ENCODE measurements at places on chromosomes 1 and 21.
A peak's percentile ranks its signal among the peaks of the same experiment; 100 is the strongest.

DNA sequence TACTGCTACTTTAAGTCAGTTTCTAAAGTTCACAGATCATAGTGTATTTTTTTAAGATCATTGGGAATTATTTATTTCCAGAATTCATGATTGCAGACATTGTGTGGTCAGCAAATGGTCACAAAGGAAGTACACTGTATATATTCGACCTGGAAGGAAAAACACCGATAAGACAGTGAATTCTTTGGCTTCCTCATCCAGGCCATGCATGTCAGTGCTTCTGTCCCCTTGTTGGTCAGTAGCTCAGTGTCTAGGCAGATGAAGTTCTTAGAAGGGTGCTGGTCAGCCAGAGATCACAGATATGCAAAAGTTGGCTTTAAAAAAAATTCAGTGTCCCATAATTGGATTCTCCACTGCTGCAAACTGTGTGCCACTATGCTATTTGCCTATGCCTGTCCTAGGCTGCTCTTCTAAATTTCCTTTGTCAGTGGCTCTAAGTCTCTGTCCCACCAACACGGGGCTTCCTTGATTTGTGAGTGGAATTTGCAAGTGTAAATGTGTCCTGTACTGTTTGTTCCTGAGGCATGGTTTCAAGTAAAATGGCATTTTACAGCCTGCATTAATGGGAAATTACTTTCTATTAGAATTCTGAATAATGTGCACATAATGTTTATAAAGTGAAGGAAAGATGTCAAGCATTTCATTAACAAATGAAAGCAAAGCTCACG, 12.0 kb upstream of the VAMP4 start:
- no peak for DNase-seq

DNA sequence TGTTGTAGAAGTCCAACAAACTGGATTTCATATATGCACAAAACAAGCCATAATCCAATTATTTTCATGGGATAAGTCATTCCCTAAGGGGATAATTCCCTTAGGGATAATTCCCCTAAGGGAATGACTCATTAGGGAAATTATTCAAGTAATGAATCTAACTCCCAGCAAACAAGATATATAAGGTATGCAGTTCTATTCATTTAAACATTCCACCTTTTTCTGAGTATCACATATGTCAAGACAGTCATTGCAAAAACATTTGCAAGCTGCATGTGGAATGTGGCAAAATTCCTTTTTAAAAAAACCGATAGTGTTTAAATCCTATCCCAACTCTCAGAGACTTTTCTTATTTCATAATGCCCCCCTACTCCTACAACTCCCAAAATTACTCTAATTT, 131.2 kb downstream of the AKT3 start:
- no peak for DNase-seq

DNA sequence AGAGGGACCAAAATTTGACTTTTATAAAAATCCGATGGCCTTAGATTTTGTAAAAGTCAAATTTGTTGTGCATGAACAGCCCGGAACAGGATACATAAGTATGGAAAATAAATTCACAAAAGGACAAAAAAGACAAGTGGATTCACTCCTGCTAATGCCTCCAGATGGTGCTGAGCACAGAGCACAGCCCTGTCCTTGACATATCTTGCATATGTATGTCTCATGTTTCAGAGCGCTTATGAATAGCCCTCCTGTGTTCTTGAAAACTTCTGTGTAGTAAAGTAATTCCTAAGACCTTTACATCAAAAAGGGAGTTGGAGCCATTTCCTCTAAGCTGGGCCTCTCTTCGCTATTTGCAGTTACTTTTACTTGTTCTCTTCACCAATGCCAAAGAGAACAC, 110.7 kb upstream of the RAB3GAP2 start:
- no peak for DNase-seq

DNA sequence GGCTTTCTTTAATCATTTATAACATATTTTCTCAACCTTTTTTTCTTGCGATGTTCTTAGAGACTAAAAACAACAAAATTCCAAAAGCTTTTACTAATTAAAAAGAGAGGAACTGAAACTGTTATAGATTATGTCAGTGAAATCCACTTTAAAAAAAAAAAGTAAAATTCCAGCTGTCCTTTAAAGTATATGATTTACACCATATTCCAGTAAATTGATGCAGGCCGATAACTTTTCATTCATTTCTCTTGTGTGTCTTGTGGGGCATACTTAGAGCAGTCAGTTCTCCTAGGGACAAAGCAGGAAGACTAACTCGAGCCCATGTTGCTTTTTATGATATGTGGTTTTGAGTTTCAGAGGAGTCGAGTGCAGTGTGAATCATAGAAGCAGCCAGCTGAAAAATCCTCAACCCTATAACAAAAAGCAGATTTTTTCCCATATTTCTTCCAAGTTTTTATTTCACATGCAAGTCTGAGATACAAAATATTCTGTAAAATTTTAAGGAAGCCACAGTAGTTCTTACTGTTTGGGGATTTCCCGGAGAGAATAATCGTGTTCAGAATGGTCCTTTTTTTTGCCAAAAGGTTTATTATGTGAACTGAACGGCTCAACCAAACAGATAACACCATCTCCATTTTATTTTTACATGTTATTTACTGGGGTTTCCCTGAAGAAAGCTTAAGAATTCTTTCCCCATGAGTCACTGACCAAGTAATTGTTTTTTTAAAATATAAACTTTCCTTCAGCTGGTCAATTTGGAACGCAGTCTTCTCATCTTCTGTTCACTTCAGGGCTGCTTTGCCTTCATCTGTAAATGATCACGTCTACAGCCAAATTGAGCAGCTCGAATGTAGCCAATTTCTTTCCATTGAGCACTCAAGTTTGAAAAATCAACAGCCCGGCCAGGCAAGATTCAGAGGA, 77.0 kb upstream of the C1orf105 start:
- no peak for DNase-seq

DNA sequence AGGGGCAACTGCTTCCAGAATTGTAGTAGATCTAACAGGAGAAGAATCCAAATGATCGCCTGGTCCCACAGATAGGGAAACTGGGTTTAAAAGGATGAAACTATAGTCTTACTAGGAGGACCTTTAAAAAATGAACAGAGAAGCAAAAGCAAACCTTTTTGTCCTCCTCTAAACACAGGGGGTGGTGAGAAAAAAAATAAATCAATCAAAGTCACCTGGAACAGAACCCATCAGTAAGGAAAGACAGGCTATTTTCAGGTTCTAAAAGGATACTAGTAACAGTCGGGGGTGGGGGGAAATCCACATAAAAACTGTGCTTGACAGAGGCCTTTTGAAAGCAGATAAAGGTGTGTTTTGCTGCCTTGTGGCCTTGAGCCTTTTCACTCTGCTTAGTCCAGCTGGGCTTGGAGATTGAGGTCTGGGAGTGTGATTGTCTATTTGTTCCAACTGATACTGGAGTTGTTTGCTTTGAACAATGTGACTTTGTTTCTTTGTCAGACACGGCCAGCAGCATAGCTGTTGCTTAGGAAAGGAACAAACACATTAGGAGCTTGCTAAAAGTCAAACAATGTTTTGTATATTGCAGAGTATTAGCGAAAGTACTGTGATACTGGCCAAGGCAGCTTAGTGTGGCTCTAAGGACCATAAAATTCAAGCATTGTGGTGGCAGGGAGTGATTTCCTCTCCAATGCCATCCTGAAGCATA, 141.1 kb upstream of the IRF2BP2 start:
- no peak for DNase-seq

- no peak for DNase-seq
These were observed 93.5 kb upstream of the CAMK1G start for GRCh38 chr1:209490013-209490412.

GRCh38 chr1:200436436-200436835, 26.6 kb upstream of the ZNF281 start:
- no peak for DNase-seq

GRCh38 chr1:188735567-188735966, 1742.1 kb downstream of the BRINP3 start:
- no peak for DNase-seq

GRCh38 chr1:20368866-20369470, 78.3 kb downstream of the VWA5B1 start:
- DNase-seq, result no peak

DNA sequence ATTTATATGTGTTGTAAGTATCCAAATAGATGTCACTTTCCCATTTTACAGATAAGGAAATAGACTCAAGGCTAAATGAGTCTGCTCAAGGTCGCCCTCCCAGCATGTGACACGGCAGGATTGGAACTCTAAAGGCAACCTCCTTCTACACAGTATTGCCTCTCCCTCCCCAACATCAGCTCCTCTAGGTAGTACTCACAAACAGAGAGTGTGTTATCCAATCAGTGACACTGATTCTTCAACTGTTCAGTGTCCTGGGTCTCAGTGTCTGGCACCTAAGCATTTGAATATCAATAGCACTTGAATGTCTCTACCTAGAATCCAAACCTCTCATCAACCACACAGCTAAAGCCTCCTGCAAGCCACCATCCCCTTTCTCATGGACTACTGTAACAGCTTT, 87.1 kb downstream of the DAB1 start:
- DNase-seq, result no peak

DNA sequence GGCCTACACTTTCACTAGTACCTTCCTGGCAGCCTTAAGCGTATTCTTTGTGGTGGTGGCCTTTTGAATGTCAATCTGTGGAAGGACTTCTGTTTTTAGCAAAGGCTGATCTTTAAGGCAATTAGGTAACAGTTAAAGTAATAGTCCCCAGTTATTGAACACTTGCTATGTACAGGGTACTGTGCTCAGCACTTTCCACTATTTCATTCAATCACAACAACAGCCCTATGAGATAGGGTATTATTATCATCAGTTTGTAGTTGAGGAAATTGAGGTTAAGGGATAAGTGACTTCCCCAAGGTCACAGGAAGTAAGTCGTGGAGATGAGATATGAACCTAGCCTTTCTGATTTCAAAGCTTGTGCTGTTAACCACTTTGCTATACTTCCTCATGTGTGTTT, 185.7 kb downstream of the ST6GALNAC3 start:
- no peak for DNase-seq

- DNase-seq, result no peak
These were observed 634.4 kb downstream of the MATN1 start for GRCh38 chr1:30089024-30089430.

- DNase-seq, result no peak
These were observed 586.2 kb upstream of the ADGRL4 start for GRCh38 chr1:79592707-79593106.

GRCh38 chr1:26582836-26583460, 53.4 kb downstream of the RPS6KA1 start:
- peak; percentile 33 for DNase-seq

- no peak for DNase-seq
These were observed 58.3 kb upstream of the ACOT11 start for GRCh38 chr1:54489627-54490250.

DNA sequence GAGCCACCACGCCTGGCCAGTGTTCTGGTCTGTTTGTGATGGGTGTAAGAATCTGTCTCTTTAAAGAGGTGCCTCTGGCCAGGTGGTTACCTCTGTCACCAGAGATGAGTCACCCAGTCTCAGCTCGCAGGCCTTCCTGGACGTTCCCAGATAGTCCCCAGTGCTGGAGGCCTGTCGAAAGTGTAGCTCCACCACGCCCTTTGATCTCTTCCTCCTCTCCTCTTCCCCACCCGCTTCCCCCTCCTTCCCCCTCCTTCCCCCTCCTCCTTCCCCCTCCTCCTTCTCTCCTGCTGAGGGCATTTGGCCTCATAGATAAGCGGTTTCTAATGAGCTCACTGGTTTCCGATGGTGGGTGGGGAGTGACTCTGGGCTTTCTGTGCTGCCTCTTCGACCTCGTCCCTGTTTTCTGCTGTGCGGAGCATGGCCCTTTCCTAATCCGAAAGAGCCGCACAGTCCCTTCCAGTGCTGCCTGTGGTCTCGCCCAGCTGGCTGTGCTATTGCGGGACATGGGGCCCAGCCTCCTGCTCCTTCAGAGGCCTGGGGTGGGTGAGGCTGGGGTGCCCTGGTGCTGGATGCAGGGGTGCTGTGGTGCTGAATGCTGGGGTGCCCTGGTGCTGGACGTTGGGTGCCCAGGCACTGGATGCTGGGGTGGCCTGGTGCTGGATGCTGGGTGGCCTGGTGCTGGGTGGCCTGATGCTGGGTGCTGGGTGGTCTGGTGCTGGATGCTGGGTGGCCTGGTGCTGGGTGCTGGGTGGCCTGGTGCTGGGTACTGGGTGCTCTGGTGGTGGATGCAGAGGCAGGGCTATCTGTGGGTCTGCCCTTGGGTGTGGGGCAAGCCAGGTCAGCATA, 19.2 kb downstream of the AGPAT3 start:
- no peak for DNase-seq

GRCh38 chr1:33180226-33180910, 1.5 kb downstream of the TRIM62 start:
- no peak for DNase-seq

- no peak for DNase-seq
These were observed 350.2 kb downstream of the PLPP3 start for GRCh38 chr1:56229186-56229585.

DNA sequence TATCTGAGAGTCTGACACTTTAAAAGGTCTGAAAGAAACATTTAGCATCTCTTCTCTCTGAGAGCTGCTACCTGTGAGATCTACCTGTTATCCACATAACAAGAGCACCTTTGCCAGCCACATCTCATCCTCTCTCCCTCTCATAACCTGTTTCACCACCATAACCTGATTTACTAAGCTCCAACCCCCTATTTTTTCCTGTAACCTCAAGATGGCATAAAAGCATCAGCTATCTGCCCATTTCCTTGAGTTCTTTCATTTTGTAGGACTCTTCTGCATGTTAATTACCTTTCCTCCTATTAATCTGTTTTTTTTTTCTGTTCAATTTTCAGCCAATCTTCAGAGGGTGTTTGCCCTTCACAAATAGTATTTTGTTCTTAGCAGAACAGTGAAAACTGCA, 136.5 kb upstream of the KCNK1 start:
- DNase-seq, result no peak

GRCh38 chr1:11522400-11523235, 43.7 kb downstream of the DISP3 start:
- no peak for DNase-seq

- DNase-seq, result no peak
These were observed 201.4 kb upstream of the SGIP1 start for GRCh38 chr1:66332548-66332901.

GRCh38 chr1:45065083-45065482, 53.0 kb downstream of the UROD start:
- DNase-seq, result no peak

DNA sequence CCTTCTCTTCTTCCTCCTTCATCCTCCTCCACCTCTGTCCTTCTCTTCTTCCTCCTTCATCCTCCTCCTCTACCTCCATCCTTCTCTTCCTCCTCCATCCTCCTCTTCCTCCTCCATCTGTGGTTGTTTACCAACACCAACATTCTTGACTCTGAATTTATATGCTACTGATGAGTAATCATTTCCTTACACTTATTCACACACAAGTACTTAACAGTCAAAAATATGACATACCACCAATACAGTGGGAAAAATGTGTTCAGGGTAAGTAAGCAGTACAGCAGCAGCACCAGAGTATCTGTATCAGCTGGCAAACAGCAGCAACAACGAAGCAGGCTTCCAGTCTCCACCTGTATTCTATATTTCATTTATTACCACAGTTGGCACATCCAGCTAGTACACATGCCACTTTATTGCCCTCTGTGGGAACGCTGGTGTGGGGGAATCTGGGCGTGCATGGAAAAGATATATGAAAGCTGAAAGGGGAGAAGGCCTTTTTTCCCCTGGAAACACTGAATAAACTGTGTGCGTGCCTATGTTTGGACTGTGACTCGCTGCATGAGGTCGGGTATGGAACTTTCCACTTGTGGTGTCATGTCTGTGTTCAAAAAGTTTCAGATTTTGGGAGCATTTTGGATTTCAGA, 16.0 kb downstream of the ADSS2 start:
- DNase-seq, result peak; percentile 2

All from stimulated activated CD4-positive, alpha-beta T cell treated with anti-CD3 and anti-CD28 coated beads, Interleukin-2, amount 100 ng/mL, for 4 hours (primary cell).